ENCODE measurements at places on chromosomes 11 and 22. TPM values are rescaled to one million over a fixed set of nuclear protein-coding genes. Genes with fewer than 3 reads are reported as not detected.

The GGA1 gene
- 29.8 TPM for polyA plus RNA-seq

The NAALAD2 gene
- 0.32 TPM for polyA plus RNA-seq

The PGR gene
- polyA plus RNA-seq: 0.56 TPM

The RSF1 gene
- polyA plus RNA-seq: 5.9 TPM

The NLRP10 gene
- not detected for polyA plus RNA-seq

The MOV10L1 gene
- polyA plus RNA-seq: 0.31 TPM

The C11orf16 gene
- not detected for polyA plus RNA-seq

The RFPL2 gene
- polyA plus RNA-seq: not detected

The TMPRSS4 gene
- polyA plus RNA-seq: 1.0 TPM

The GLYAT gene
- 4.9 TPM for polyA plus RNA-seq

The F2 gene
- not detected for polyA plus RNA-seq

The OR51I1 gene
- polyA plus RNA-seq: not detected

The PKNOX2 gene
- 0.77 TPM for polyA plus RNA-seq

The SLC36A4 gene
- polyA plus RNA-seq: 6.2 TPM

The OR52I2 gene
- polyA plus RNA-seq: not detected

The APOBEC3H gene
- not detected for polyA plus RNA-seq

The SULT4A1 gene
- 1.9 TPM for polyA plus RNA-seq

The PARVG gene
- polyA plus RNA-seq: 7.3 TPM

The TMEM191C gene
- polyA plus RNA-seq: 0.64 TPM

The TTC36 gene
- polyA plus RNA-seq: 12.6 TPM

The FOLR2 gene
- 52.4 TPM for polyA plus RNA-seq

The GNAZ gene
- 7.8 TPM for polyA plus RNA-seq

The NEFH gene
- 0.22 TPM for polyA plus RNA-seq

The SLC25A18 gene
- polyA plus RNA-seq: 7.6 TPM

The TSGA10IP gene
- polyA plus RNA-seq: not detected

The ELF5 gene
- polyA plus RNA-seq: not detected

The TIRAP gene
- polyA plus RNA-seq: 5.2 TPM

The GALNT18 gene
- 9.4 TPM for polyA plus RNA-seq

The PHOX2A gene
- 0.08 TPM for polyA plus RNA-seq

The KRTAP5-1 gene
- not detected for polyA plus RNA-seq

The ADORA2A gene
- 1.1 TPM for polyA plus RNA-seq

The UCP3 gene
- polyA plus RNA-seq: 0.67 TPM

The SMC1B gene
- not detected for polyA plus RNA-seq

The LRRC56 gene
- 0.86 TPM for polyA plus RNA-seq

The FLRT1 gene
- polyA plus RNA-seq: 0.11 TPM

The GPHA2 gene
- polyA plus RNA-seq: 3.6 TPM
